ENCODE measurements at places on chromosomes 11 and 22.

- DNase-seq: peak; percentile 77
Observed at GRCh38 chr11:2779499-2779980, 79.7 kb upstream of the KCNQ1OT1 start.

- peak; percentile 84 for DNase-seq
Observed at GRCh38 chr11:130216591-130217132, 57.1 kb downstream of the ST14 start.

- peak; percentile 84 for DNase-seq
Observed at GRCh38 chr11:2662024-2662312, 37.8 kb downstream of the KCNQ1OT1 start.

DNA sequence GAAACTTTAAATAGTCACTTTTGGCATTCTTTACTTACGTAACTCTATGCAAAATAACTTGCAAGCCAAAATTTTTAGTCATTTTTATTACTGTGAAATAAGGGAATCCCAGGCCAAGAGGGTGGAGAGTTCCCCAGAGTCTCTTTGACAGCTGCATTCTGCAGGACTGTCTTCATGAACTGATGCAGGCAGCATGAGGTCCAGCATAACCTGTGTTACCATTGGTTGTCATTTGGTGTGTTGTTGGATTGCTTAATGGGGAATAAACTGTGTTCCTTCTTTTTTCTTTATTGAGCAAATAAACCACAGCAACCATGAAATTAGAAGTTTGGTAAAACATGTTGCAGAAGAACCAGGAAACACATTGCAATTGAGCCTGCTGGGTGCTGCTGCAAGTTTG is 24.6 kb downstream of the MMP27 start:
- DNase-seq: peak; percentile 77

DNA sequence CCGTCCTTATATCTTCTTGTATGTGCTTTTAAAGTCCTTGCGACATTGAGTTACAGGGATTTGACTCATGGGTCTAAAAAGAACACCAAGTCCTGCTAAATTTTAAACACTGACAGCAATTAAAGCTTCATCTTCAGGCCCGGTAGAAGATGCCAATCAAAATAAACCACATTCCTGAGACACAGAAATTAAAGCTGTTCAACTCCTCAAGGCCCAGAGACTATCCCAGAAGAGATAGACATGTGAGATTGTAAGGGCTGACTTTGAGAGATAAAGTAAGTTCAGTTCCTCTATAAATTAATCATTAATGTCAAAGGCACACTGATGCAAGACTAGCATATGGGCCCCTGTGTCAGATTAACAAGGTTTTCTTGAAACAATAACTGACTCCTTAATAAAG is 49.8 kb downstream of the OSBPL5 start:
- DNase-seq: no peak

DNA sequence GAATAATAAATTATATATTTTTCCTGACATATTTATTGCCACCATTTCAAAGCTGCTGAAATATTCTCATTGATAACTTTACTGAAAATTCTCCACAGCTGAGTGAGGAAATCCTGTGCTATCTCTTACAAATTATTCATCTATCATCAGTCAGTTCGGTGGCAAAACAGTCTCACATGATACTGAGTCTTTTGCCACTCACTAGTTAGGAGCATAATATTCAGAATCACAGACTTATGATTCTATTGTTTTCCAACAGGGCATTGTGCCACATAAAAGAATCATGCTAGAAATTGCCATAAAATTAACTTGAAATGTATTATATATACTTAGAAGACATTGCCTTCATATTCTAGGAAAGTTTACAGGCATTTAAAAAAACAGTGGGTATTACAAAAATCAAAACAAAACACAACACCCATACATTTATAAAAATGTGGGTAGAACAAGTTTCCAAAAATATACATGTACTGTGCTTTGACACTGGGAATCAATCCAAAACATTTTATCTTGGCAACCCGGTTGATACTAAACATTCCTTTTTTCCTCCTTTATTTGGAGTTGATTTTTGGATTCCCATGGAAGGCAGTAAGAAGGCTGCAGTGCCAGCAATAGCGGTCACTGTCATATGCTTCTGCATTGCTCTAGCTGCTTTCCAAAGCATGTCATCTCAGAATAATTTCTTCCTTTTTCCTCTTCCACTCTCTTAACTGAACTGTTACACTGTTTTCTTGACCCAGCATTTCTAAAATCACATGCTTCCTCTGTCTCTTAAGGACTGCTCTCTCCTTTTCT is 42.5 kb downstream of the ATG16L2 start:
- no peak for DNase-seq

GRCh38 chr11:8106679-8107078 is 25.7 kb downstream of the TUB start:
- DNase-seq: peak; percentile 55

GRCh38 chr11:21260101-21260500 is 590.7 kb downstream of the NELL1 start:
- DNase-seq: no peak

DNA sequence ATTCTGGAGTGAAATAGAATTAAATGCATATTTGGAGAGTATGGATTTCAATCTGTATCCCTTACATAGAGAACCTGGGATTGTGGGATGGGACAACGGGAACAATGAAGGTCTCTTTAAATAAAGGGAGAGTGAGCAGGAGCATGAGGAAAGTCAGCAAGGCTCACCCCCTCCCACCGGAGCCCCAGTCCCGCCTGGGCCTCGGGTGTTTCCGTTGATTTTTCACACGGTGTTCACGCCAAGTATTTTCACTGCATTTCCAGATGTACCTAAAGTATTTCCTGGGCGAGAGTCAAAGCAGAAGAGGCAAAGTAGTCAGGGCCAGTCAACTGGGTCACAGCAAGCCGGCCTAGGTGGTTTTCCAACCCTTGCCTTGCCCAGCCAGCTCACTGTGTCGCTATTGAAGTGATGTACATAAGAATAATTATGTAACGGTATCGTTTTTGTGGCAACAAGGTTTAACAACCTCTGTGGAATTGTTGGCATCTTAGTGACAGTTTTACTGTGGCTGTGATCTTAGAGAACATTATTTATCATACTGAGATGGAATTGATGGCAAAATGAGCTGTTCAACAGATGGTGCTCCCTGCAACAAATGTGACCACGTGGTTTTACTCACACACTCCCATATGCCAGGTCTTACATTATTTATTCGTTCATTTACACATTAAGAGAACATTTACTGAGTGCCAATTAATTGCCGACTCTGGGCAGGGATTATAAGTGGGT is 177.3 kb downstream of the ADAMTS15 start:
- DNase-seq: no peak

Measured in esophagus muscularis mucosa (tissue), 4 donors.